ENCODE measurements at places on chromosomes 4 and X. TPM values are rescaled to one million over a fixed set of nuclear protein-coding genes. Genes with fewer than 3 reads are reported as not detected.

- no peak for DNase-seq
Measured at GRCh38 chr4:156929386-156930105, 42.1 kb downstream of the PDGFC start.

The STK32B gene
- total RNA-seq: 0.10 TPM

DNA sequence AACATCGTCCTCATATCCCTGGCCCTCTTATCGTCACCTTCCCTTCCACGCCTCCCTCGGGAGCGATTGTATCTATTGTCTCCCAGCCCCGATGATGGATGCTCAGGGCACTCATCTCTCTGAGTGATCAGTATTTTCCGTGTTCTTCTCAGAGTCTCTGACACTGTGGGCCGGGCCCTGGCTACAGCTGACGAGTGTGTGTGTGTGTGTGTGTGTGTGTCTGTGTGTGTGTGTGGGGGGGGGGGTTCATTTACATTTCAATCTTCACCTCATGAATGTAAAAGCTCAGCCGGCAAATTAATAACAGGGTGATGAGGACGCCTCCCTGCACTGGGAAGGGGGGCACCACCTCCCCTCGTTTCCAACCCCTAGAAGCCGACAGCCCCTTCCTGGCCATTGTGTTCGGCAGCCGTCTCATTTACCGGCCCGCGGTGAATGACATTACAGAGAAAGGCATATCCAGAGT is 159.5 kb downstream of the SHOX start:
- no peak for DNase-seq

GRCh38 chr4:52612341-52612740 is 46.8 kb downstream of the USP46 start:
- no peak for DNase-seq

DNA sequence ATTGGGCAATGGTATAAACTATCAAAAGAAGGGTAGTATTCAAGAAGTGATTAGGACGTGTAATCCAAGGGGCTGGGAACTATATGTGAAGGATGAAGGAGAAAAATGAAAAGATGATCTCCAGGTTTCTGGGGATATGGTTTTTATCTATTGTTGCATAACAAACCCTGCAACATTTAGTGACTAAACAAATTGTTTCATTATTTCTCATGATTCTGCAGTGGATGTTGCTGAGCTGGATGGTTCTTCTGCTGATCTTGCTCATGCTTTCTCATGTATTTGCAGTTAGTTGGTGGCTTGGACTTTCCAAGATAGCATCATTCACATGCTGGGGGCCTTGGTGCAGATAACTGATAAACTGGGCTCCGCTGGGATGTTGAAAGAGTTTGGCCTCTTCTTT is 29.1 kb downstream of the PHOX2B start:
- no peak for DNase-seq

The NUDT6 gene
- total RNA-seq: 11.1 TPM

The PLS3 gene
- total RNA-seq: 412 TPM

DNA sequence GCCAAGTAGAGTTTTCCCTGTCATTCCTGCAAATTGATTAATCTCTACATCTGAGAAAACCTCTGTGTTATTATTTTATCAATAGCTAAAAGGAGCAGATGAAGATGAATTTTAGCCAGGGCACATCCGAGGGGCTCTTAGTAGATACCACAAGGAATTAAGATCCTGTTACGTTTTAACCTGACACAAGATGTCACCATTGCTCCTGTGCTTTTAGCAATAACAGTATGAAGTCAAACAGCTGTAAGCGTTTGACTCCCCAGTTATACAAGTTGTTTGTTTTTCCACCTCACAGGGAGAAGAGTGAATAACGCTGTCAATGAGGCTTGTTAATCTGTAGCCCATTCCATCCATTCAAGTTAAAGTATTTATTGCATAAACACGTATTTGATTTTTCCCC is 76.0 kb upstream of the AP1S2 start:
- DNase-seq: no peak

The CASP3 gene
- 37.9 TPM for total RNA-seq

The SERTM2 gene
- total RNA-seq: 0.04 TPM

The PDGFC gene
- 14.6 TPM for total RNA-seq

DNA sequence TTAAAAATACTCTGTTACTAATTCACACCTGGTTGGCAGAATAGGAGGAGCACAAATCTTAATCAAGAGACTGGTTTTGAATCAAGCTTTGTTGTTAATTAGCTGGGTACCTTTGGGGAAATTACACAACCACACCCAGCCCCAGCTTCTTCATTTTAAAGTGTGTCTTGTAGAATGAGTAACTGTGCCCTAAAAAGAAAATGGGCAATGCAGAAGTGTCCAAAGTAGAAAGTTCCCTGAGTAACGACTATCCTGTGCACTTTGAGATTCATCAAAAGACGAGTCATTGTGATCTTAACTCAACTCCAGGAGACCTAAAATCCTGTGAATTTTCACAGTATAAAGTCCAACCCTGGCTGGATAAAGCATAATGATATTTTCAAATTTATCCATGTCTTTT is 792.3 kb upstream of the HS3ST1 start:
- DNase-seq: no peak

- DNase-seq: no peak
Measured at GRCh38 chr4:150215601-150216000, 137.4 kb downstream of the DCLK2 start.

GRCh38 chrX:20173856-20174255 is 32.2 kb upstream of the EIF1AX start:
- no peak for DNase-seq

DNA sequence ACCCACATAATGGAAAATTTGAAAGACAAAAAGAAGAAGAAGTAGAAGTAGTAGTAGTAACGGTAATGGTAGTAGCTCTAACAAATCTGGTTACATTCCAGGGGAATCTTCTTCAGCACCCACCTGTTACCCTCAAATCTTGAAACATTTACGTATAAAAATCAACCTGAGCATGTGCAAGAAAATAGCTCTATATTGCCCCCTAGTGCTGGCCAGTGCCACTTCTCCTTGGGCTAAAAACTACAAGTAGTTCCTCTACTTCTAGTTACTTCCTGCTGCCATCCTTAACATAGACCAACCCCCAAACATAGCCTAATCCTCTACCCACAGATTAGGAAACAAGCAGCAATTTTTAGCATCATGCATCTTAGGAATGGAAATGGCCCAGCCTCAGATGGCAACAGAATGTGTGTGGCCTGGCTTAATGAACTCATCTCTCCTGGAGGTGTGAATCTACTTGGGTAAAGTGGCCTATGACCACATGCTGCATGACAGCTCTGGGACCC is 3.1 kb downstream of the PDGFC start:
- DNase-seq: peak; percentile 76

GRCh38 chrX:43513085-43513484 is 143.0 kb upstream of the MAOA start:
- DNase-seq: no peak

DNA sequence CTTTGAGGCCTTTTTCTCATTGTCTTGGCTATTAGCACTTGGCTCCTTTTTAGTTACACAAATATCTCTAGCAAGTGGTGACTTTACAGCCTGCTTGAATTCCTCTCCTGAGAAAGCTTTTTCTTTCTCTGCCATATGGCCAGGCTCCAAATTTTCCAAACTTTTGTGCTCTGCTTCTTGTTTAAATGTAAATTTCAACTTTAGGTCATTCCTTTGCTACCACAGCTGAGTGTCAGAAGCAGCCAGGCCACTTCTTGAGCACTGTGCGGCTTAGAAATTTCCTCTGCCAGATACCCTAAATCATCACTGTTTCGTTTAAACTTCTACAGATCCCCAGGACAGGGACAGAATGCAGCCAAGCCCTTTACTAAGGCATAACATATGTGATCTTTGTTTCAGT is 222.4 kb downstream of the FBXO8 start:
- no peak for DNase-seq

DNA sequence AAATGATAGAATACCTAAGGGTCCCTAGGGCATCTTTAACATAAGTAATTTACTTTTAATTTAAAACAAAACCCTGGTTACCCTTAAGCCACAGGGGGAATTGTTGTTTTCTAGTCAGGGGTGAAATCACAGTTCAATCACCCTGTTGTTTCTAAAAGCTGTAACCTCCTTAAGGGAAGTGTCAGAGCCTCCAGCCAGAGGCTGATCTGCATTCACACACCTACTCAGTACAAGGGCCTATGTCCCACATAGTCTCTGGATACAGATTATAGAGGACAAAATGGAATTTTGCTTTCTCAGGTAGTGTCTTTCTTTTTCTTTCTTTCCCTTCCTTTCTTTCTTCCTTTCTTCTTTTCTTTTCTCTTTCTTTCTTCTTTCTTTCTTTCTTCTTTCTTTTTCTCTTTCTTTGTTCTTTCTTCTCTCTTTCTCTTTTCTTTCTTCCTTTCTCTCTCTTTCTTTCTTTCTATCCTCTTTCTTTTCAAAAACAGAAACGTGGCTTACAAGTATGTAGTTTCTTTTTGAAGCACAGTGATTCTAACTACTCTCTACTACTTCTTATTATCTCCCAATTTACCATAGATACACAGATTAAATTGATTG is 31.1 kb upstream of the BMPR1B start:
- no peak for DNase-seq

GRCh38 chr4:149065753-149066152 is 623.5 kb upstream of the NR3C2 start:
- DNase-seq: peak; percentile 6

DNA sequence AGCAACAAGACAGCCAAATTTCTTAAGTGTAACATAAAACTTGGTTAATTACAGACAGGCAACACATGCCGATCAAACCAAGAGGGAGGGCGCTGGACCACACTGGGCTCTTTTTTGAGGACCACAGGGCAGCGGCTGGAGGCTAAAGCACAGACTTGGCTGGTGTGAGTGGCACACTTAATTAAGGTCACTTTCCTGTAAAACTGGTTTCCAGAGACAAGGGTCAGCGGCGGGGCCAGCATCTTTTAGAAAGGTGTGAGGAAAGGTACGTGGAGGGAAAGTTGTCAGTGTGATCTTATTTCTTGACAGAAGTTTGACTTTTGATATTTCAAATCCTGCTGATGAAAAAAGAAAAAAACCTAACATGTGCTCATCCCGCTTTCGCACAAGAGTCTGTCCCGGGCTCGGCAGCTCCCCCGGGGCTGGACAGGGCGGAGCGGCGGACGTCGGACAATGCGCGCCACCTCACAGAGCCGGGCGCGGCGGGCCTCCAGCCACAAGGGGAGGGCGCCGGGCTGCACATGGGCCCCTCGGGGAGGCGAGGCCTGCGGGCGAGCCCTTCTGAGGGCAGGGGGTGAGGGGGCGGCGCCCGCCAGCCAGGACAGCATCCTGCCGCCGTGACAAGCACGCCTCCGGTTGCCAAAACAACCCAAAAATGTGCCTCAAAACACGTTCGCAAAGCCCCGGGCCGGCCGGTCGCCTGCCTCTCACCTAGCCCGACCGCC is 660 bp upstream of the HSPA4L start:
- no peak for DNase-seq

- DNase-seq: no peak
Measured at GRCh38 chrX:24661292-24661691, 14.1 kb upstream of the PCYT1B start.

The TMSB15C gene
- 5.7 TPM for total RNA-seq

DNA sequence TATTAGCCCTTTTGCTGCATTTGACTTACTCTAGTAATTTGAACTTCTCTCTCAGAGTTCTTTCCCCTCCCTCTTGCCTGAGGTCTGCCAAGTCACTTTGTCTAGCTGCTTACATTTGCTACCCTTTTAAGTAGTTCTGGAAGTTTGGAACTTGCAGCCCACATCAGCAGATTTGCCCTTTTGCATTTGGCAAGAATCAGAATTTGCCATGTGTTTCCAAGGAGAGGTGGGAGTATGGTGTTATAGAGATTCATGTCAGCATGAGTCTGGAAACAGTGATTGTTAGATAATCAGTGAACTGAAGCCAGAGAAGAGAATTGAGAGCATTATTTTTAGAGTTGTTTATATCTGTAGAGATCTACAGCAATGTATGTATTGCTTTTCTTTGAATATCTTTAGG is 52.1 kb downstream of the KLHL34 start:
- no peak for DNase-seq

The NOX1 gene
- not detected for total RNA-seq

The CENPVL2 gene
- not detected for total RNA-seq

The OTC gene
- not detected for total RNA-seq

DNA sequence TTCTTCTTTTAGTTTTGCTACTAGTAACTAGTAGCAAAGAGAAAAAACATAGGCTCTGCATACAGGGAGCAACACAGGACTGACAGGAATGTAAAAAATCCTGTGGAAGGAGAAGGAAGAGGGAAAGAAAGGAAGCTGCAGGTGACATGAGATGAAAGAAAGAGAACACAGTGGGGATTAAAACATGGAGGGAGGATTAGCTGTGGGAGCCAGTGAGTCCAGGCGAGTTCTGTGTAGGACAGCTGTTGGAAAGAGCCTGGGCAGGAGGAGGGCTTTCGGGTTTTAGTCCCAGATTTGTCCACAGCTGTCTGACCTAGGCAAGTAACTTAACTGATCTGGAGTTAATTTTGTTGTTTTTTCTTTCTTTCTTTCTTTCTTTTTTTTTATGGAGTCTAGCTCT is 21.6 kb downstream of the CCNG2 start:
- DNase-seq: peak; percentile 87

DNA sequence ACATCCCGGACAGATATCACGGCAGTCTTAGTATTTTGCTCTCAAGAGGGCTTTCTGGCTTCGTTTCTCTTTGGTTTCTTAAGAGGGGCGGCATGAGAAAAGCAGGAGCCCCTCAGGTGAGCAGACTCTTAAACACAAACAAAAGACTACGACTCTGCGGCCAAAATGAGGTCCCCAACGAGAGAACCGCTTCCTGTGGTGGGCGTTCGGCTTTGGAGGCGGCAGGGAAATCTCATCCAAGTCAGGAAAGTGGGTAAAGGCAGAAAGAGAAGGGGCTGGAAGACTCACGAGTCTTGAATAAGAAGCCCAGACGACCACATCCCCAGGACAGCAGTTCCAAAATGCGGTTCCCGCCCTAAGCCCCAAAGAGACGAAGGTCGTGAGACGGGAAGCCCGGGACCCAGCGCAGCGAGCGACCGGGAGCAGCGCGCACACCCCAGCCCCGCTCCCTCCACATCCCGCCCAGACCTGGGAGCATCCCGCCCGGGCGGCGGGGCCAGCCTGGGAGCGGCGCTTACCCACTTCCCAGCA is 409 bp downstream of the UGDH start:
- no peak for DNase-seq
